Hematopoietic multipotent progenitor cell treated with erythropoietin and hydrocortisone succinate and interleukin-3 and kit ligand, for 6 days (in vitro differentiated cells): ENCODE measurements at places on chromosomes 5 and 9.
A peak's percentile ranks its signal among the peaks of the same experiment; 100 is the strongest.

DNA sequence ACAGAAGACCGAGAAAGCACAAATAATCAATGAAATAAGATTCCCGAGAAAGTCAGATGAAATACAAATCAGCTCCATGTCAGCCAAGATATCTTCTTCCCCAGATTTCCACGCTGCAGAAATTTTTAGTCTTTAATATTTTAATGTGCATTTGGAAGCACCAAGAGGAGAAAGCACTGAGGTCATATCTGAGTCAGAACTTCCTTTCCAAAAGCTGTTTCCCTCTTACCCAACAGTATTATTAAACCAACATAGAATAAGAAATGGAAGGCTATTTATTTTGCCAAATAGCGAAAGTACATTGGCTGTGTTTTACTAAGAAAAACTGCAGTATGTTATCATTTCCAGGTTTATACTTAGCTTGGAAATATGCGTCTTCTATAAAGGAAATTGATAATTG lies 772.1 kb upstream of the CDH9 start:
- DNase-seq: no peak

GRCh38 chr9:18127499-18127875 lies 346.5 kb upstream of the ADAMTSL1 start:
- no peak for DNase-seq

- DNase-seq: no peak
Measured at GRCh38 chr5:37776826-37777225, 63.0 kb downstream of the GDNF start.

- DNase-seq: no peak
Measured at GRCh38 chr5:153573326-153574033, 83.0 kb downstream of the GRIA1 start.

- DNase-seq: no peak
Measured at GRCh38 chr5:180074462-180074861, 2.9 kb upstream of the RNF130 start.

- no peak for DNase-seq
Measured at GRCh38 chr9:9598723-9599122, 1014.1 kb downstream of the PTPRD start.

DNA sequence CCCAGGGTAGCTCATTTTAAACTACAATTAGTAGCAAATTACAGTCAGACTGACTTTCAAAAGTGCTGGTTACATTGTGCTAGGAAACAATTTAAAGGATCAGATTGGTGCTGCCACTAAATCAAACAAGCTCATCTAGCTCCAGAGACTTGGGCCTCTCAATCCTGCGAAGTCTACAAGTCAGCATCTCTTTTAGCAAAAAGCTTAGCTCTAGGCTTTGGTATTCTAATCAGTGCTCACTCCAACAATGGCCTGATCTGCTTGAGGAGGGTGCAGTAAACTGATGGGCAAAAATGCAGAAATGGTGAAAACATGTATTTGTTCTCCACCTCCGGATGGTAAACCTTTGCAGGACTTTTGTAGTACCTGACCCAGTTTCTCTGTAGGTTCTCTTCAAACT lies 47.0 kb upstream of the SEMA6A start:
- no peak for DNase-seq

DNA sequence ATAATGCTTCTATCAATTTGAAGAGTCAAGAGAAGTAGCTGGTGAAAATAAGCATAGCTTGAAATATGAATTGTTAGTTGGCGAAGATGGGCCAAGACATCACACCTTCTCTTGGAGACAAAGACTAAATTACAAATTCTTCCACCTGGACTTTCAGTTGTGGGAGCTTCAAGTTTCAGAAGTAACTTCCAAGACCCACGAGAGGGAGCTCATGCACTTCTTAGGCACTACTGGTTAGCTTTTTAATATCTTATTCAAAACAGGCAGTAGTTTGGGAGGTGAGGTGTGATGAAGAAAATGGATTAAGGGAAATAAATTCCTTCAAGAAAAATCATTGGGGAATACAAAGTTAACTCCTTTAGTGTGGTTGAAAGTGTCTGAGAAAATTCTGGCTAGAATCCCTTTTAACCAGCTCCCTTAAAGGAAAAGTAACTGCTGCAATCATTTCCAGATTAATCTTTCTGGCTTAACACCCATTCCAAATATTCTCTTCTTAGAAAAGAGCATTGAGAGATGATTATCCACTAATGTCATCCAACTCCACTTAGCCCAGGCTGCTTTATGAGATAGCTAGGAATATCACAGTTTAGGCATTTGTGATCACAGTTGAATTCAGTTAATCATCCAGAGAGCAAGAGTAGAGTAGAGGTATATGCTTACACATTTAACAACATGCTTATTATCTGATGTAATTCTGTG lies 139.5 kb upstream of the DMRTA1 start:
- DNase-seq: peak; percentile 53

GRCh38 chr9:6538666-6539071 lies 106.9 kb downstream of the GLDC start:
- DNase-seq: no peak

DNA sequence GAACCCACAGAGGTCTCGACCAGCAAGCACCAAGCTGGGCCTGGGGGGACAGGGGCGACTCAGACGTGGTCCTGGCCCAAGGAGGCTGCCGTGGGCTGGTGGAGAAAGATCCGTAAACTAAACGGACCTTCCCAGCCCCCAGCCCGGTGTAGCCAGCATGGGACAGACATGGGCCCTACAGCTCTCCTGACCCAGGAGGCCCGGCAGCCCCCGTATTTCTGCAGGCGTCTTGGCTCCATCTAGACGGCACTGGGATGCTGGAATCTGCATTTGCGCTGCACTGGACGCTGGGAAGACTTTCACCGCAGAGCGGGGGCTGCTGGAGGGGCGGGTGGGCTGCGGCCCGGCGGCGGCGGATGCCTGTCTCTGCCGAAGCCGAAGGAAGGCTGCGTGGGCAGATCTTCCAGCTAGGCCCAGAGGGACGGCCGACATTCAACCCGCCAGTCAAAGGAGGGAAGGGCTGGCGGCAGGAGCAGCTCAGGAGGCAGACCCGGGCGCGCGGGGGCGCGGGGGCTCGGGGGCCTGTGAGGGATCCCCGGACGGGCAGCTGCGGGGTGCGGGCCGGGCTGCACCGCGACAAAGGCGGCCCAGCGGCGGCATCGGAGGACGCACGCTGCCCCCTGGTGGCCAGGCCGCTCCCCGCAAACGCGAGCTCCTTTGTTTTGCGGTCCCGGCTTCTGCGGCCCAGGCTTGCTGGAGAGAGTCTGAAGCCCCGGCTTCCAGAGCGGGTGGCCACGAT lies 266.2 kb downstream of the NSG2 start:
- peak; percentile 66 for DNase-seq

DNA sequence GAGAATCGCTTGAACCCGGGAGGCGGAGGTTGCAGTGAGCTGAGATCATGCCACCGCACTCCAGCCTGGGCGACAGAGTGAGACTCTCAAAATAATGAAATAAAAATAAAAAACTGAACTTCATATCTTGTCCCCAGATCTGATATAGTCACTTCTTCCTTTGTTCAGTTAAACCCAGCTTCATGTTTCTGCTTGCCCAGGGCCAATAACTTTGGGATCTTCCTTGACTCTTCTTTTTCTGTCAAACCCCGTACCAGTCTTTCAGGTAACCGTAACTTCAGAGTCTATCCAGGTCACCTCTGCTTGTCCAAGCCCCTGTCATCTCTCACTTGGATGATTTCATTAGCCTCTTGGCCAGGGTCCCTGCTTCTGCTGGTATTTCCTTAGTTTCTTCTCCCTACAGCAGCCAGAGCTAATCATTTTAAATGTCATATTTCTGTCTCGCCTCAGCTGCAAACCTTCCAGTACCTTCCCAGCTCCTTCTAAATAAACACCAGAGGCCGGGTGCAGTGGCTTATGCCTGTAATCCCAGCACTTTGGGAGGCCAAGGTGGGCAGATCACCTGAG lies 19.7 kb upstream of the ABL1 start:
- DNase-seq: no peak

GRCh38 chr5:133389066-133389590 lies 223.2 kb downstream of the FSTL4 start:
- no peak for DNase-seq

GRCh38 chr5:113735751-113736150 lies 222.3 kb downstream of the YTHDC2 start:
- DNase-seq: no peak

DNA sequence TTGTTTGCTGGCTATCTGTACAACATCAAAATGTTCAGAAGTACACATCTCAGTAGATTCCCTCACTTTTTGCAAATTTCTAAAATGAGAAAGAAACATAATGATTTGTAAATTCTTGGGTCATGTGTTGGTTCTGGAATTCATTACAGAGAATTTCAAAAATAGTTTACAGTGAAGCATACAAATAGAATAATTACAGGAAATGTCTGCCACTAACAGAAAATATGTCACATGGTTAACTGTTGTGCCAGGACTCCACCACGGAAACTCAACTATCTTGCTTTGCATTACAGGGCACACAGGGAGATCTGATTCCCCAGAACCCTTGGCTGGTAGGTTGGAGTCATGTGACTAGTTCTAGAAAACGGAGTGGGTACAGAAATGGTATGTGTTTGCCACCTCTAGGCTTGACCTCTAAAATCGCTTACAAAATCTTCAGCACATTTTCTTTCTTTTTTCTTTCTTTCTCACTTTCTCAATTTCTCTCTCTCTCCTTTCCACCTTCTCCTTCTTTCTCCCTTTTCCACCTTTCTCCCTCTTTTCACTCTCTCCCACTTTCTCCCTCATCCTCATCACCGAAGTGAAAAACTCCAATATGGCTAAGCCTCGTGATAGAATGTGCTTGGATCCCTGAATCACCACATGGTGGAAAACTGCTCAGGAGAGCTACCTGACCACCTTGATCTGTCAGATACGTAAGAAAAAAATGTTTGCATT lies 32.4 kb downstream of the RASEF start:
- DNase-seq: no peak

DNA sequence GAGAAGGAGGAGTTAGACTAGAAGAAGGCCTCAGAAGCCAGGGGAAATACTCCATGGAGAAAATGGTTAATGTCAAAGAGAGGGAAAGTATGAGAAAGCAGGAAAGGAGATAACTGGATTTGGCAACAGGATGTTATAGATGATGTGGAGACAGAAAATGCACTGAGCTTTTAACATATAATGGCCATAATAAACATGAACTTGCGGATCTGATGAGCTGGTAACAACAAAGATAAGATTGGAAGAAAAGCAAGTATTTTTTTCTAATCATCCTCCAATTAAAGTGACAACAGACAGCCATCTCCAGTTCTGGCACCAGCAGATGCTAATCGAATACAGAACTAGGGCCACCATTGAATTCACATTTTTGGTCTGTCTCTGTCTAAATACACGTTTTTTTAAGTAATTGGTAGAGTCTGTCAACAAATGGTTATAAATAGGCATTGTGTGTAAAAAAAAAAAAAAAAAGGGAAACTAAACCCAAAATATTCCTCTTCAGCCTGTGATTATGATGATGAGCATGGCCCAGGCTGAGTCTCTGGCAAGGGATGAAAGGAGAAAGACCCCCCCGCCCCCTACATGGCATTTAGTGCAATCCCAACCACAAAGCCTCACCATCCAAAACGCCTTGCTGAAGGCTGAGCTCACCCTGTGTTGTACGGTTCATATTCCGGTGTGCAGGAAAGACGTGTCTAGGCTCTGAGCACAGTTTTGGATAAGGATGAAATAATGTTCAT lies 149.5 kb upstream of the LHFPL2 start:
- no peak for DNase-seq

DNA sequence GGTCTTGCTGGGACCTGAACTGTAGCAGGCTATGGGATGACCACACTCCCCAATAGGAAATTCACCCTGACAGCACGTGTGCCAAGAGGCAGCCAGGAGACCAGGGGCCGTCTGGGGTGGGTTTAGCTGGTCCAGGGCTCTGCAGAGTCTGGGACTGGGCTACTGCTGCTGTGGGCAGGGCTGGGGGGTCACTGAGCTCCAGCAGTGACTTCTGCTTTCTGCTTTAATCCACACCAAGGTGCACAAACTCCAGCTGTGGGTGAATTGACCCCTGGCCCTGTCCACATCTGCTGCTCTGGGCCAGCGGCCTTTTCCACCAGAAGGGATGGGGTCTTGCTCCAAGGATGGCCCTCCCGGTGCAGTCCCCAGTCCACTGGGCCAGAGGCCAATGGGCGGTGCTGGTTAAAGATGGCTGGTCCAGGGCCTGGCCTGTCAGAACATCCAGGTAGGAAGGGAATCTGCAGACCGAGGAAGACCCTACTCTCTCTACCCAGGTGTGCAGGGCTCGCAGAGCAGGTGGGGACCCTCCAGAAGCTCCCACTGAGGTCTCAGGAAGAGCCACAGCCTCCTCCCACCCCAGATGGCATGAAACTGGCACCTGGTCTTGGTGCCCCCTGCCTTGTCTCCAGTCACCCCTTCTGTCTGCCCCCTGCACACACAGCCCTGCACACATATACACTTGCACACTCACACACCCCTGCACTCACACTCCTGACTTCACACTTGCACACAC lies 28.0 kb downstream of the GLT6D1 start:
- no peak for DNase-seq

DNA sequence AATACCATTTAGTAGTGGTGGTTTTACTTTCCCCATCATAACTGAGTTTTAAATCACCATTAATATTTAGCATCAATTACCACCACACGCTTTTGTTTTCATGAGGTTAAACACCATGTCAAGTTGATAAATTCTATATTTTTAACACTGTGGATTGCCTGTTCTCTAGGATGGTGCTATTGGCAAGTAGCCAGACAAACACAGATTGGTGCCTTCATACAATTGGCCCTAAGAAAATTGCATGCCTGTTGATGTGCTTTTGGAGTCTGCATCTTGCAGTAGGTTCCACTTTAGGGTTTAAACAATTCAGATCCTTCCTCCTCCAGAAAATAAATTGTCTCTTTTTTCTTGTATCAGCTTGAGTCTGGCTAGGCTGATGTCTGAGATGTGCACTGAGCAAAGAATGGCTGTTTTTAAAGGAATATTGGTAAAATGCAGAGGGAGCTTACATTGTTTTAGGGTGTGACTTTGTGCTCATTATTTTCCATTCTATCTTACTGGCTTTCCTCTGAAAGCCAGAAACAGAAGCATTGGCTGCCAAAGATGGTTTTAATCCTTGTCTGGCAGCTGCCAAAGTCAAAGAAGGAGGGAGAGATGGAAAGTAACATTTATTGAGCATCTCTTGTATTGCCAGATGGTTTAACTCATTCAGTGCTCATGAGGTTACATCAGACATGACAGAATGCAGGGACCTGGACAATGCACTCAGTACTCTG lies 19.6 kb upstream of the MAN2A1 start:
- no peak for DNase-seq

GRCh38 chr9:136721339-136722092 lies 9.1 kb downstream of the DIPK1B start:
- peak; percentile 50 for DNase-seq

GRCh38 chr5:80790698-80791097 lies 135.9 kb upstream of the DHFR start:
- no peak for DNase-seq

- DNase-seq: peak; percentile 20
Measured at GRCh38 chr9:73219985-73220626, 68.4 kb downstream of the ANXA1 start.
